Caco-2 (cell line): ENCODE measurements at places on chromosomes 2 and 18.

DNA sequence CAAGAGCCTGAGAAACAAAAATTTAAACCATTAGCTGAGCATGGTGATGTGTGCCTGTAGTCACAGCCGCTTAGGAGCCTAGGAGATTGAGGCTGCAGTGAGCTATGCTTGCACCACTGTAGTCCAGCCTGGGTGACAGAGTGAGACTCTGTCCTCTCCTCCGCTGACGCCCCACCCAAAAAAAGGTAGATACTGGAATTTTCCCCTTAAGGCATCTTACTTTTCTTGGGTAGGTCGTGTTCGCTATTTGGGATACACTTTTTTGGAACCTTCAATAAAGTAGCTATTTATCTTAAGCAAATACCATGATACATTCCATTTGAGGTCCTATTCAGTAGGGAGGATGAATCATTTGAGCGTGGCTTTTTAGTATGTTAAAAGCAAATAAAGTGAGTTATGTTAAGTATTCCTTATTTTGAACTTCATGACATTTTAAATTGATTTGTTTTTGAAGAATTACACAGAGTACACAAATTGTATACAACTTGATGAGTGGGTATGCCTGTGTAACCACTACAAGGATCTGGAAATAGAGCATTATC lies 38.7 kb downstream of the RALBP1 start:
- no peaks in the 10 kb centered on the region for H3K27me3 ChIP-seq
- H3K4me3 ChIP-seq, result no peak overlapping the region
- DNase-seq, result peak; percentile 66
- peaks cover 28% of the 10 kb centered on the region for H3K4me1 ChIP-seq
- H3K27ac ChIP-seq, result peak overlapping the region; percentile 76
- H3K36me3 ChIP-seq, result no peaks in the 10 kb centered on the region

DNA sequence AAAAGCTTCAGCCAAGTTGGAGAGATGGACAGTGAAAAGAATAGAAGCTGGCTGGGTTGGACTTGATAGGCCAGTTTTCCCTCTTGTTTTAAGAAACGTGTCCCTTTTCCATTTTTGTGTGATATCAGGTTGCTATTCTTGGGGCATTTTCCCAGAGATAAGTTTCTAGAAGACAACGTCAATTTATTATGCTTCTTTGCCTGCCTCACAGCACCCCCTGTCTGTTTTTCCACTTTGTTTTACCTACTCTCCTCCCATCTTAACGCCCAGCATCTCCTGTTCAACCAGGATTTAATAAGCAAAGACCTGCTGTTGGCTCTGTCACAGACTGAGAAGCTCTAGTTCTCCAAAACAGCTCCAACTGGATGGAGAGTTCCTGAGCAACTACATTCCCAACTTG lies 317.8 kb upstream of the ZNF521 start:
- H3K27ac ChIP-seq, result no peak overlapping the region
- H3K36me3 ChIP-seq, result no peaks in the 10 kb centered on the region
- H3K4me3 ChIP-seq, result no peak overlapping the region
- DNase-seq, result no peak
- no peaks in the 10 kb centered on the region for H3K4me1 ChIP-seq

DNA sequence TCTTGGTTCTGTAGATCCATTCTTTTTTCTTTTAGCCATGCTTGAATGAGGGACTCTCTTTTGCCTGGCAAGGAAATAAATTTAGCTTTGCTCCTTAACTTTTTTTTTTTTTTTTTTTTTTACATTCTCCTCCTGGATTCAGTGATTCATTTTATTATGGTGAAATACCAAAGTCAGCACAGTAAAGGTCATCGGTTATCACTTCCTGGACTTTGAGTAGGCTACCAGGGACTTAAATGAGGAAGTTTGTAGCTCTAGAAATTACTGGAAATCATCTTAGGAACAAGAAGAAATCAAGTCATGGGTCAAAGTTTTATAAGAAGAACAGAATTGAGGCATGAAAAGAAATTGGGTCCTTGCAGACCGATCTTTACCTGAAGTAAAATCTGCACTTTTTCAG lies 75.0 kb downstream of the SOCS6 start:
- no peak overlapping the region for H3K27ac ChIP-seq
- no peak for DNase-seq
- H3K4me1 ChIP-seq, result 0 out of 2 replicates have a peak, but pooled peaks cover 8% of the 10 kb centered on the region
- H3K27me3 ChIP-seq, result no peaks in the 10 kb centered on the region
- no peak overlapping the region for H3K4me3 ChIP-seq

GRCh38 chr2:20759487-20759886 lies 63.4 kb downstream of the LDAH start:
- no peaks in the 10 kb centered on the region for H3K36me3 ChIP-seq
- H3K4me3 ChIP-seq, result no peak overlapping the region
- 0 out of 2 replicates have a peak, but pooled peaks cover 4% of the 10 kb centered on the region for H3K4me1 ChIP-seq
- no peaks in the 10 kb centered on the region for H3K27me3 ChIP-seq
- no peak overlapping the region for H3K27ac ChIP-seq

- no peaks in the 10 kb centered on the region; the same call in 1 of the 2 replicates for H3K27me3 ChIP-seq
- no peak for DNase-seq
- no peaks in the 10 kb centered on the region for H3K36me3 ChIP-seq
- no peak overlapping the region for H3K27ac ChIP-seq
- H3K4me1 ChIP-seq, result 0 out of 2 replicates have a peak, but pooled peaks cover 11% of the 10 kb centered on the region
- H3K4me3 ChIP-seq, result no peak overlapping the region
Observed at GRCh38 chr18:10705291-10705690, 179.5 kb downstream of the NAPG start.

GRCh38 chr2:38016219-38016618 lies 59.7 kb downstream of the CYP1B1 start:
- no peaks in the 10 kb centered on the region for H3K4me1 ChIP-seq
- H3K36me3 ChIP-seq, result no peaks in the 10 kb centered on the region
- no peak overlapping the region for H3K4me3 ChIP-seq
- H3K27ac ChIP-seq, result no peak overlapping the region
- DNase-seq, result no peak
